ENCODE measurements at places on chromosomes 13 and 19.

DNA sequence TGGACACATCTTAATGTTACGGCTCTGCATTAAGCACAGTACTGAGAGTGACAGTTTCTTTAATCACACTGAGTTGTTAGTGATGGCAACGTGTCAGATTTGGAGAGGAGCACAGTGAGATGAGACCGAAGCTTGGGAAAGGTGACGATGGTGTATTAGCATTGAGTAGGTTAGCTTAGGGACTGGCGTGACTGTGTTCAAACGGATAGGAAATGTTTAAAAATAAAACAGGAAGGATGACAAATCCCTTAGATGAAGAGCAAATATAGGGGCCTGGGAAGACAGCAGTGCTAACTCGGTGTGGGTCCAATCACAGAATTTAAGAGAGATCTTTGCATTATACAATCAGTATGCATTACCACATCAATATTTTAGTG is 384.3 kb downstream of the HS6ST3 start:
- DNase-seq: no peak

- DNase-seq: no peak
Measured at GRCh38 chr13:99057310-99057975, 79.6 kb upstream of the DOCK9 start.

GRCh38 chr19:20103091-20103740 is 25.4 kb downstream of the ZNF90 start:
- no peak for DNase-seq

- DNase-seq: no peak
Measured at GRCh38 chr19:52567921-52568320, 2.2 kb upstream of the ZNF701 start.

GRCh38 chr19:32498648-32499200 is 82.3 kb upstream of the PDCD5 start:
- no peak for DNase-seq

- DNase-seq: no peak
Measured at GRCh38 chr13:44317752-44318151, 55.9 kb upstream of the SERP2 start.

DNA sequence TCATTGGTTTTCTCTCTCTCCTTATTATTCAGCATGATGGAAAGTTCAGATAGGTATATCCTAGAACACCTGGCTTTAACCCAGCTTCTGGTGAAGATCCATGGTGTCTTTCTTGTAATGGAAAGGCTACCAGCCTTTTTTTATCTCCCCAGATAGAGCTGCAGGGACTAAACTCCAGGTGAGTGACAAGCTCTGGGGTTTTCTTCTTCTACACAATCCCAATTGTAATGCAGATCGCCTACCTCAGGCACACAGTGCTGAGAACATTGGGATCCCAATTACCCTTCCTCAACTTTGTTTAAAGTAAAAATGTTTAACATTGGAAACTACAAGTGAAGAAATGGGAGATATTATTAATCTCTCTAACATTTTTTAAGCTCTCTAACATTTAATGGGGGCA is 1851.7 kb downstream of the PCDH9 start:
- DNase-seq: no peak

- no peak for DNase-seq
Measured at GRCh38 chr13:46578590-46578975, 25.6 kb downstream of the LRCH1 start.

- no peak for DNase-seq
Measured at GRCh38 chr19:56671613-56671994, at the start of gene ZNF835. Gene ZNF835 (minus strand): TSS chr19:56671757. CDS start chr19:56665198, 6,559 bp downstream.

DNA sequence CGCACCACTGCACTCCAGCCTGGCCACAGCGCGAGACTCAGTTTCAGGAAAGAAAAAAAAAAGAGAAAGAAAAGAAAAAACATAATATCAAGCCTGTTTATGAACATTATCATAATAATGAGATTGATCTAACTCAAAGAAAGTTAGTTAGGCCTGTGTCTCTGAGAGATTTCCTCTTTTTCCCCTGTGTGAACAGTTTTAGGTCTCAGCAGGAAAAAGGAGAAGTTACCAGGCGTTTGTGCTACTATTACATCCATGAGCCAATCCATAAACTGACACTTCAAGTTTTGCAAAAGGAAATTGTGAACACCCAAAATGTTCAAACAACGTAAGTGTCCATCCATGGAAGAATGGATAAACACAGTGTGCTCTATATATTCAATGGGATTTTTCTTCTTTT is 3.8 kb downstream of the TARM1 start:
- no peak for DNase-seq

- DNase-seq: no peak
Measured at GRCh38 chr19:28242317-28242927, 970.5 kb downstream of the UQCRFS1 start.

- no peak for DNase-seq
Measured at GRCh38 chr13:47798906-47799305, 202.2 kb downstream of the SUCLA2 start.

DNA sequence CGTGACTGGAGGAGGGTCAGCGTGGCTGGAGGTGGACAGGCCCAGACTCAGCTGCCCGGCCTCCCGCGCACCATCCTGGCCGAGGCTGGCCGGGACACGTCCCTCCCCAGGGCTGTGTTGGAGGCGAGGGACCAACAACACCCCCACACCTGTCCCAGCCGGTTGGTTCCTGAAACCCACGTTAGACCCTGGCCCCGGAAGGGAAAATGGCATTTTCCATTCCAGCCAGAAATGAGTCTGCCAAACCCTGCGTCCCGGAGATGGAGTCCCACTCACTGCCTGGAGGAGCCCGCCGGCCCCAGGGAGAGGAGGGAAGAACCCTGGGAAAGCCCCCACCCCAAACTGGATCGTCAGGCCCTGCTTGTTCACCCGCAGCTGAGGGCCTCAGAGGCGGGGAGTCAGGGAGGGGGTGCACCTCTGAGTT is 4.8 kb upstream of the WDR18 start:
- no peak for DNase-seq

DNA sequence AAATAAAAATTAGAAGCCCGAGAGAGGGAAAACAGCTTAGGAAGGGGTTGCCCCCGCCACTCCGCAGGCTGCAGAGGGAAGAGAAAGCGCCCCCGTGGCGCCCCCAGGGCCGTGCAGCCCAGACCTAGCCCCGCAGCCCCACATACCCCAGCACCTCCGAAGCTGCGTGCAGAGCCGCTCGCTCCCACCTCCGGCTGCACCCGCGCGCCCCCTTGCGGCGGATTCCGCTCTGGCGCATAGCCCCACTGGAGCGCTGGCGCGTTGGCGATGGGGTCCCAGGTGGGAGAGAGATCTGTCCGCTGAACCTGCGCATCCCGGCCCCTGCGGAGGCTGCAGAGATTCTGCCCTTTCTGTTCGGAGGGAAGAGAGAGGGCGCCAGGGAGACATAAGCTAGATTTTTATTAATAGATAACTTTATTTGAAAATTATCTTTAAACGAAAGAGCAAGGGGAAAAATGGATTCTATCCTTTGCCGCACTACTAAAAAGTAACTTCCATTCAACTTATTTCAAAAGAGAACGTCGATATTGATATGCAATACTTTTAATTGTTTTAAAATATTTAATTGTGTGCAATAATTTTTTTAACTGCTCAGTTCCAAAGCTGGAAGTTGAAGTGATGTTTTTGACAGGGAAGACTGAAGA is 11.7 kb upstream of the CLN5 start:
- peak; percentile 92 for DNase-seq

GRCh38 chr13:50283017-50283416 is 267.8 kb downstream of the KCNRG start:
- no peak for DNase-seq

DNA sequence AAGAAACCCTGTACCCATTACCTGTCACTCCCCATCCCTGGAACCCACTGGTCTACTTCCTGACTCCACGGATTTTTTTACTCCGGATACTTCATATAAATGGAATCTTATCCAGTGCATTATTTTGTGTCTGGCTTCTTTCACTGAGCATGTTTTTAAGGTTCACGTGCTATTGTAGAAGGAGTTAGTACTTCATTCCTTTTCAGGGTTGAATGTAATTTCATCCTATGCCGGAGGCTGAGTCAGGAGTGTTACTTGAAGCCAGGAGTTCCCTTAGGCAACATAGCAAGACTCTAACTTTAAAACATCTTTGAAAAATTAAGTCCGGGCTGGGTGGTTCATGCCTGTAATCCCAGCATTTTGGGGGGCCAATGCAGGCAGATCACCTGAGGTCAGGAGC is 17.9 kb upstream of the ELAVL1 start:
- no peak for DNase-seq

GRCh38 chr13:32840989-32841713 is 175.1 kb upstream of the KL start:
- DNase-seq: peak; percentile 14

DNA sequence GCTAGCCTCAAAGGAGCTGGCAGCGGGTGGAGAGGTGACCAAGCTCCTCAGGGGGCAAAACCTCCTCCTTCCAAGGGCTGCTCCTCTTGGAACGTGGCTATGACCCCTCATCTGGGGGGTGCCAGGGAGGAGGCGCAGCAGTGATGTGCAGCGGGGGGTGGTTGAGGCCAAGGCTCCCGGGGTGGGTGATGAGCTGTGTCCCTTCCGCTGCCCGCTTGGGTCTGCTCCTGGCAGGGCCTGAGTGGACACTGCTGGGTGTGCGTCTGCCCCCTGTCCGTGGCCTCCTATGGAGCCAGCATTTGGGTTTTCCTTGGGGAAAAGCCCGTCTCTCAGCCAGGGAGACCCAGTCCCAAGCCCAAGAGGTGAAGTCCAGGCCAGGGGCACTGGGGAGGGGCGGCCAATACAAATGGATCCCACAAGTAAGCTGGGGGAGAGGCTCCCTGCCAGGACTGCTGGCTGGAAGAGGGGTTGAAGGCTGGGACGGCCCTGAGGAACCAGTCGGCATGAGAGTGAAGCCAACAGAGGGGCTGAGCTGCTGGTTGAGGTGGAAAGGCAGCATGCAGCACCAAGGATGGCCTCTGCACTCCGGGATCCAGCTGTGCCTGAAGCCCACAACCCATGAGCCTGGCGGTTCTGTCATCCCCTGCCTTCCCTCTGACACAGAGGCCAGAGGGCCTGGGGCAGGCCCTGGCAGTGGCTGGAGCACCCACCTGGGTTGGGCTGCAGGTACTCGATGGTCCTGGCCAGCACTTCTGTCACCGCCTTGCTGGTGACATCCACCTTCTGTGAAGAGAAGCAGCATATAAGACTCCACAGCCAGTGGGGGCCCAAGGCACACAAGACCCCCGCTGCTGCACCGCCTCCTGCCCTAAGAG is 22.7 kb downstream of the MPND start:
- no peak for DNase-seq

GRCh38 chr13:108944760-108945159 is 315.3 kb downstream of the MYO16 start:
- DNase-seq: no peak

DNA sequence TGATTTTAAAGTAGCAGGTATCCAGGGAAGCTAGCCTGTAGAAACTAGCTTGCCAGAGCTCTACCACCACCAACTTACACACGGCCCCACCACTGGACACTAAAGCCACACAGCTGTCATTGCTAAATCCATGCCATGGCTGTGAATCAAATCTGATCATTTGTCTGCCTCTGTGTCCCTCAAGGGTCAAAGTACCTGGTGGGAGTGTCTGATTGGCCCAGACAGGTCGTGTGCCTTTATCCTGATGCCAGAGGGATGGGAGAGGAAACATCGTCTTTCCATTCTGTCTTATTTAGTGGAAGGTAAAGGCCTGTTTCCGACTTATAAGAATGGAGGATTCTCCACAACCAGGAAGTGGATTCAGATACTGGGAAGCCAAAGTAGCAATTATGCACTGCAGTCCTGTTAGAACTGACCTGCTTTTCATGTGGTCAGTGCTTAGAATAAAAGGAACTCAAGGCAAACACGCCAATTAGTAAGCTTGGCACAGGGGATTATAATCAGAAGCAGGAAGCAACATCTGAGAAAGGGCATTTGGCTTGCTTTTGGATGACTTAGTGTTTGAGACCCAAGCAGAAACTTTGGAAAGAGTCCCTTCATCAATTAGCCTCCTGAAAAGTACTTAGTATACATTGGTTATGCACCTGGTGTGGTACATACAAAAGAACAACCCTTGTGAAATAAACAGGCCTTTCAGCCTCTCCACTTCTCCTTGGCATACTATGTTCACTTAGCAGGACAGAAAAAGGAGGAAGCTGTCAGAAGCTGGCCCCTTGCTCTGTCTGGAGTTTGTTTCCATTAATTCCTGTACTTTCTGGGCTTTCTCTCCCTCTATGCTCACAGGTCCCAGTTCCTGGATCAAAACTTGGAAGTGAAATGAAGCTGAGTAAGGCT is 192.4 kb downstream of the NUFIP1 start:
- DNase-seq: no peak

GRCh38 chr19:14674764-14675163 is at the start of gene ADGRE3:
Gene ADGRE3 (minus strand): TSS chr19:14674844. CDS start chr19:14674770, 74 bp downstream.
- DNase-seq: no peak

- DNase-seq: peak; percentile 52
Measured at GRCh38 chr19:49690656-49691242, at the start of gene CPT1C. Gene CPT1C (plus strand): TSS chr19:49691116. CDS start chr19:49692253, 1,137 bp downstream.

DNA sequence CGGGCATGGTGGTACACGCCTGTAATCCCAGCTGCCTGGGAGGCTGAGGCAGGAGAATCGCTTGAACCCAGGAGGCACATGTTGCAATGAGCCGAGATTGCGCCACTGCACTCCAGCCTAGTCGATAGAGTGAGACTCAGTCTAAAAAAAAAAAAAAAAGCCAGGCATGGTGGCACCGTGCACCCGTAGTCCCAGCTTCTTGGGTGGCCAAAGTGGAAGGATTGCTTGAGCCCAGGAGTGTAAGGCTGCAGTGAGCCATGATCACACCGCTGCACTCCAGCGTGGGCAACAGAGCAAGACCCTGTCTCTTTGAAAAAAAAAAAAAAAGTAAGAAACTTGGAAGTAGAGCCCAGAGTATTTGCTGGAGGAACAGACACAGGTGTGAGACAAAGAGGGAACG is 27.7 kb downstream of the CCDC8 start:
- DNase-seq: no peak

DNA sequence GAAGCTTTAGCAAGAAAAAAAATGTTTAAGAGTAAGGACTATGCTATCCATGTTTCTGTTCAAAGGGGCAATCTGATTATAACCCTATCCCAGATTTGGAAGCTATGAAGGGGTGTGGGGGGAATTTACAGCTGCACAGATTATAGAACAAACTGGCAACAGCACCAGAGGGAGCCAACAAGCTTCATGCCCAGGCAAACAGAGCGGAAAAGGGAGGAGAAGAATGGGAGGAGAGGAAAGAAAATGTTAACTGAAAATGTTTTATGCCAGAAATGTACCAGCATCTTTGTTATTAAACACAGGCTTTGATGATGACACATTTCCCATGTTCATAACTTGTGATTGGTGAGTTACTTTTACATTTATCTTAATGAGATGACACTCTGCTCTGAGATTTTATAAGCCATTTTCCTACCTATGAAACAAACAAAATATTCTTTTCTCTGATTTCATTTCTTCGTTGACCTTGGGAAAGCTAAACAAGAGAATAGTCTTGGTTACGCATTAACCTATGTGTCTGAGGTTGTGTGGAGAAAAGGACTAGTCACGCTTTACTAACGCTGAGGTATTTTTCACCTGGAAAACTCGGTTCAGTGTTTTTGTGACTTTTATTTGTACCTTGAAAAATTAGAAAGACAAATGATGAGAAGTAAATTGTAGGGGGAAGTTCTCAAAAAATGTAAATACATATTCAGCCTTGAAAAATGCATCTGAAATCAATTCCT is 235.8 kb upstream of the MIR17HG start:
- DNase-seq: no peak
